ENCODE measurements at places on chromosomes 2 and 18.
A peak's percentile ranks its signal among the peaks of the same experiment; 100 is the strongest.

DNA sequence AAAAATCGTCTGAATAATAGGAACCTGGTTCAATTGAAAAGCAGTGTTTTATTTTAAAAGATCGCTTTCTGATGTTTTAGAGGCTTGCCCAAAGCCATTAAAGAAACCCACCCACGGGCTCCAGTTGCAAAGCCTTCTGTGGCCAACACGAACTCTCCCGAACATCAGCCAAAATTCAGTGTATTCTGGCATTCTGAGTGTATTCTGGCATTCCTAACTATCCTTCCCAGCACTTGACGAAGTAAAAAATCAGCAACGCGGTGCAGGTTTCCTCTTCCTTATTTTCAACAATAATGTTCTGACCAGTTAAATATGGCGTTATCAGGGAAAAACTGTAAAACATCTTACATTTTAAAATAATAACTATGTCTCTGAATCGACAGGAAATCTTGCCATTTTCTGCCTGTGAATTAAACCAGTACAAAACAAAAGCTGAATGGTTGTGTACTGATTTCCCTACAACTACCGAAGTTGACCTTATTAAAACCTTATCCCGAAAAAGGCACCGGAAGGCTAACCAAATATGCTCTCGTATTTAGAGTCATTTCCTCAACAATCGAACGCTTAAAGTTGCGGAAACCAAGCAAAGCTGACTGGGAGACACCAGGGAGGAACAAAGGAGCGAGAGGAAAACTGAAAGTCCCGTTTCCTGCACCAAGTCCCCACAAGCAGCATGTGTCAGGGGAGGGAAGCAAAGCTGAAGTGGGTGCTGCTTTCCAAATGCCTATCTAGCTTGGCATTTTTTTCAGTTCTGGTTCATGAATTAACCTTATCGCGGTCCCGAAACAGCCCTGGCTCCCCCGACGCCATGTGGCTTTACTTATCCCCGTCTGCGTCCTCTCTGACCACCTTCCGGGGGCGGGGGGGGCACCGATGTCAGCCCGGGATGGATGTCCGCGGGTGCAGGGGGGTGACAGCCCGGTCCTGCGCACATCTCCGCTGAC, 44.3 kb downstream of the ZNF516 start:
- peaks cover 66% of the 10 kb centered on the region for H3K4me1 ChIP-seq
- peak; percentile 55 for DNase-seq
- no peaks in the 10 kb centered on the region for H3K27me3 ChIP-seq
- peak overlapping the region; percentile 91 for H3K27ac ChIP-seq

DNA sequence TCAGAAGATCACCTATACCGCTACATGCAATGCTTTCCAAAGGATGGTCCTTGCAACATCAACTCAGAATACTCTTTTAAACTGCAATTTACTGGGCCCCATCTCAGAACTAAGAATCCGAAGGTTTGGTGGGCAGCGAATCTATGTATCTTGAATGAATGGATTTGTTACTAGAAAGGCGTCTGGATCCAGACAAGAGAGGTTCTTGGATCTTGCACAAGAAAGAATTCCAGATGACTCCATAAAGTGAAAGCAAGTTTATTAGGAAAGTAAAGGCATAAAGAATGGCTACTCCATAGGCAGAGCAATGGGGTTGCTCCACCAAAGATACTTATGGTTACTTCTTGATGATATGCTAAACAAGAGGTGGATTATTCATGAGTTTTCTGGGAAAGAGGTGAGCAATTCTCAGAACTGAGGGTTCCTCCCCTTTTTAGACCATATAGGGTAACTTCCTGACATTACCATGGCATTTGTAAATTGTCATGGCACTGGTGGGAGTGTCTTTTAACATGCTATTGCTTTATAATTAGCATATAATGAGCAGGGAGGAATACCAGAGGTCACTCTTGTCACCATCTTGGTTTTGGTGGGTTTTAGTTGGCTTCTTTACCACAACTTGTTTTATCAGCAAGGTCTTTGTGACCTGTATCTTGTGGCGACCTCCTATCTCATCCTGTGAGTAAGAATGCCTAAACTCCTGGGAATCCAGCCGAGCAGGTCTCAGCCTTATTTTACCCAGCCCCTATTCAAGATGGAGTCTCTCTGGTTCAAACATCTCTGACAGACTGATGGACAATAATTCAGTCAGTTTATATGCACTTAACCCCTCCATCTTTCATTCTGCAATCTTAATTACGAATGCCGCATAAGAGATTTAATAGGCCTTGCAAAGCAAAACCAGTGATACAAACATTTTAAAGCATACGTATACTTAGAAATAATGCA, 7.5 kb upstream of the RMDN2 start:
- no peaks in the 10 kb centered on the region for H3K4me1 ChIP-seq
- no peaks in the 10 kb centered on the region for H3K36me3 ChIP-seq
- no peaks in the 10 kb centered on the region for H3K27me3 ChIP-seq
- no peak overlapping the region for H3K4me3 ChIP-seq
- H3K27ac ChIP-seq = no peak overlapping the region

GRCh38 chr2:237182422-237183123, 96.9 kb downstream of the COPS8 start:
- H3K27me3 ChIP-seq = no peaks in the 10 kb centered on the region
- H3K27ac ChIP-seq = peak overlapping the region; percentile 48
- no peak overlapping the region for H3K4me3 ChIP-seq
- H3K36me3 ChIP-seq = no peaks in the 10 kb centered on the region
- peak; percentile 46 for DNase-seq

GRCh38 chr18:68560128-68560527, 154.8 kb downstream of the TMX3 start:
- no peak overlapping the region for H3K27ac ChIP-seq
- H3K27me3 ChIP-seq = no peaks in the 10 kb centered on the region
- DNase-seq = no peak
- no peaks in the 10 kb centered on the region for H3K4me1 ChIP-seq

GRCh38 chr2:20626698-20627513, 24.0 kb downstream of the HS1BP3 start:
- no peaks in the 10 kb centered on the region for H3K36me3 ChIP-seq
- no peaks in the 10 kb centered on the region for H3K27me3 ChIP-seq
- H3K4me3 ChIP-seq = no peak overlapping the region
- H3K27ac ChIP-seq = peak overlapping the region; percentile 78
- H3K4me1 ChIP-seq = peaks cover 46% of the 10 kb centered on the region

DNA sequence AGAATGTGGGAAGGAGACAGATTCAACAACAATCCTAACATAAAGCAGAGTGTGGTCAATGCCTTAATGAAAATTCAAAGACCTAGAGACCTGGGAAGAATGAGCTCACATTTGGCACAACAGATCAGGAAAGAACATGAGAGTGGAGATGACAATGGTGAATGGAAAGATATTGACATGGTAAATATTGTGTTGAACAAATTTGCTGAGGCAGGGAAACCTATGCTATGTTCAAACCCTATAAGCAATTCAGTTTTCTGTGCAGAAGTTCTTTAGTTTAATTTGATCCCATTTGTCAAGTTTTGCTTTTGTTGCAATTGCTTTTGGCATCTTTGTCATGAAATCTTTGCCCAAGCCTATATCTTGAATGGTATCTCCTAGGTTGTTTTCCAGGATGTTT, 199.4 kb upstream of the LRRTM4 start:
- H3K36me3 ChIP-seq = no peaks in the 10 kb centered on the region
- H3K27ac ChIP-seq = no peak overlapping the region
- H3K4me1 ChIP-seq = no peaks in the 10 kb centered on the region
- H3K4me3 ChIP-seq = no peak overlapping the region
- no peaks in the 10 kb centered on the region for H3K27me3 ChIP-seq

DNA sequence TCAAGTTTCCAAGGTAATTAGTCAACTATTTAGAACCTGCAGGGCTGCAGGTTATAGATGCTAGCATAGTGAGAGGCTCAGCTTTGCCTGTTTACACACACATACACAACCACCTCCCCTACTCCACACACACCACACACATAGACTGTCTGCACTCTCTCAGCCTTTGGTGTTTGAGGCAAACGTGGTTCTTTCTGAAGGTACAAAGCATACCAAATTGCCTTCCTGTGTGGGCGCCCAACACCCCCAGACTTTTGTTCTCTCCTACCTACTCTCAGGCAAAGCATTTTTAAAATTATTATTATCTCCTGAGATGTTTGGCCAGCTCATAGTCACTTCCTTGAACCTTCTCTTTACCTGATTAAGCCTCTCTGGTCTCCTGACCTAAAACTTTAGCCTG, 44.9 kb downstream of the MYO3B start:
- no peaks in the 10 kb centered on the region for H3K36me3 ChIP-seq
- H3K27me3 ChIP-seq = no peaks in the 10 kb centered on the region
- no peak overlapping the region for H3K27ac ChIP-seq
- no peak for DNase-seq
- H3K4me3 ChIP-seq = no peak overlapping the region

GRCh38 chr2:174593041-174593440, 4.6 kb downstream of the WIPF1 start:
- H3K27me3 ChIP-seq = no peaks in the 10 kb centered on the region
- H3K4me1 ChIP-seq = peaks cover 4% of the 10 kb centered on the region
- H3K4me3 ChIP-seq = no peak overlapping the region
- no peak overlapping the region for H3K27ac ChIP-seq

- H3K4me1 ChIP-seq = no peaks in the 10 kb centered on the region
- H3K27ac ChIP-seq = no peak overlapping the region
- no peak overlapping the region for H3K4me3 ChIP-seq
- no peaks in the 10 kb centered on the region for H3K36me3 ChIP-seq
- H3K27me3 ChIP-seq = no peaks in the 10 kb centered on the region
Observed at GRCh38 chr18:75029481-75029880, 179.5 kb downstream of the PTGR3 start.

- peaks cover 17% of the 10 kb centered on the region for H3K4me1 ChIP-seq
- no peak overlapping the region for H3K4me3 ChIP-seq
Observed at GRCh38 chr2:189799030-189799331, 14.7 kb downstream of the PMS1 start.

GRCh38 chr18:46719388-46719787, 37.5 kb downstream of the ST8SIA5 start:
- H3K27ac ChIP-seq = no peak overlapping the region
- no peaks in the 10 kb centered on the region for H3K36me3 ChIP-seq
- peaks cover 18% of the 10 kb centered on the region for H3K4me1 ChIP-seq
- H3K27me3 ChIP-seq = no peaks in the 10 kb centered on the region
- no peak overlapping the region for H3K4me3 ChIP-seq
- DNase-seq = no peak

GRCh38 chr2:159710601-159711180, 1.6 kb upstream of the MARCHF7 start:
- H3K36me3 ChIP-seq = no peaks in the 10 kb centered on the region
- DNase-seq = no peak
- peaks cover 7% of the 10 kb centered on the region for H3K4me1 ChIP-seq
- no peak overlapping the region for H3K4me3 ChIP-seq
- H3K27me3 ChIP-seq = no peaks in the 10 kb centered on the region

DNA sequence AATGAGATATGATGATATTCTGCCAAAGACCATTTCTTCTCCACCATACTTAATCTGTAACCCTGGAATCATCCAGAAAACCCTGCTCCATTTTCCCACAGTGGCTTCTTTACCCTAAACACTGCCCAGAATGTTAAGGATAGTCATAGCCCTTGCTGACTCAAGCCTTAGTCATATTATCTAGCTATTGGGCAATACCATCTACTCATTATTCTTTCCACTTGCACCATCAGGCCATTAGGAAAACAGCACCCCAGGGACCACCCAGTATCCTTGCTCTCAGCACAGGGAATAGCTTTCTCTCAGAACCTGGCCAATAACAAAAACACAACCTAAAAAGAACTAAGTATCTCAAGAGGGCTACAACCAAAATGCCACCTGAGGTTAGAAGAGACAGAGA, 445.7 kb upstream of the SLC14A2 start:
- no peaks in the 10 kb centered on the region for H3K36me3 ChIP-seq
- DNase-seq = peak; percentile 61
- H3K27me3 ChIP-seq = no peaks in the 10 kb centered on the region

- H3K27ac ChIP-seq = no peak overlapping the region
- peaks cover 22% of the 10 kb centered on the region for H3K4me1 ChIP-seq
- no peaks in the 10 kb centered on the region for H3K27me3 ChIP-seq
- no peaks in the 10 kb centered on the region for H3K36me3 ChIP-seq
- no peak for DNase-seq
- H3K4me3 ChIP-seq = no peak overlapping the region
Observed at GRCh38 chr18:48753691-48754090, 197.1 kb downstream of the SMAD7 start.

GRCh38 chr2:176461098-176461808, 192.0 kb downstream of the MTX2 start:
- no peak for DNase-seq
- H3K36me3 ChIP-seq = no peaks in the 10 kb centered on the region
- H3K4me3 ChIP-seq = no peak overlapping the region

GRCh38 chr18:50694147-50694546, 125.7 kb downstream of the MRO start:
- no peaks in the 10 kb centered on the region for H3K27me3 ChIP-seq
- no peak for DNase-seq
- no peaks in the 10 kb centered on the region for H3K4me1 ChIP-seq
- H3K27ac ChIP-seq = no peak overlapping the region

GRCh38 chr2:209942936-209943605, 59.4 kb upstream of the RPE start:
- no peaks in the 10 kb centered on the region for H3K4me1 ChIP-seq
- H3K27me3 ChIP-seq = no peaks in the 10 kb centered on the region
- no peak for DNase-seq
- H3K27ac ChIP-seq = no peak overlapping the region
- no peak overlapping the region for H3K4me3 ChIP-seq
- H3K36me3 ChIP-seq = no peaks in the 10 kb centered on the region

DNA sequence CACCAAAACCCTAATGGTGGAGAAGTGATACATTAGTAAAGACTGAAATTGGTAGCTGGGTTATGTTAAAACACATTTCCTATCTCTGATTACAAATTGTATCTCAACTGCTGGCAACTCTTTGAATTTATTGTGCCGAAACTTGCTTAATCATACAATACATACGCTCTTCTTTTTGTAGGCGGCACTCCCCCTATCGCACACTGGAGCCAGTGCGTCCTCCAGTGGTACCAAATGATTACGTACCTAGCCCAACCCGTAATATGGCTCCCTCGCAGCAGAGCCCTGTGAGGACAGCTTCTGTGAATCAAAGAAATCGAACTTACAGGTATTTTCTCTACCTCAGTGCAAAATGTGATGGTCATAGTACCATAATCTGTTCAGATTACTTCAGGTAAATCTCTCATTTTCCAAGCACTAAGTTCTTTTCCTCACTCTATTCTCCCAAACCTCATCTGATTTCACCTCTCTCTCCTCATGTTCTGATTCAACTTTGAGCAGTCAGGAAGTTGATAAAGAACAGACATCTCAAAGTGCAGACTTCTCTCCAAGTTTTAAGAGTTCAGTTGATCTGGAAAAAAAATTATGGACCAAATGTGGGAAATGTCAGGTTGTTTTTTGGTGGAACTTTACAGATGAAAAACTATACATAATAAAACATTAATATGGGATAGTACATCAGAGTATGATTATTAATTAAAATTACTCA, 66.5 kb downstream of the ABI2 start:
- no peak overlapping the region for H3K4me3 ChIP-seq
- H3K36me3 ChIP-seq = no peaks in the 10 kb centered on the region
- no peaks in the 10 kb centered on the region for H3K4me1 ChIP-seq
- H3K27me3 ChIP-seq = no peaks in the 10 kb centered on the region
- no peak for DNase-seq
- H3K27ac ChIP-seq = no peak overlapping the region

DNA sequence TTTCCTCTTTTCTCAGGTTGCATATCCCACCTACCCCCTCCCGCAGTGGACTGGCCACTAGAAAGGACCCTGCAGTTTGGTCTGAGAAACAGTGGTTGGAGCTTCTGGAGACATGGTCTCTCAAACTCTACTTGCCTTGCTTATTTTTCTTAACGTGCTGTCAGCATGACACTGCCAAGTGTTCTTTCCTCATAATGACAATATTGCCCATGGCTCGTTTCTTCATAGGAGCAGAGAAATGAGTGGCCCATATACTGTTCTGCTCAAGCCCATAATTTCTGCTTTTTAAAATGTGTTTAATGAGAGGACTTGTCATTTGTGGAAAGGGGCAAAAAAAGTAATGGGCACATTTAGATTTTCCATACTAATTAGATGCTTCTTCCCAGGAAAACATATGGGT, 828.7 kb downstream of the BCL11A start:
- no peaks in the 10 kb centered on the region for H3K27me3 ChIP-seq
- no peaks in the 10 kb centered on the region for H3K4me1 ChIP-seq
- no peak overlapping the region for H3K27ac ChIP-seq
- H3K4me3 ChIP-seq = no peak overlapping the region
